H1 (cell line): ENCODE measurements at places on chromosomes 1 and 21.

DNA sequence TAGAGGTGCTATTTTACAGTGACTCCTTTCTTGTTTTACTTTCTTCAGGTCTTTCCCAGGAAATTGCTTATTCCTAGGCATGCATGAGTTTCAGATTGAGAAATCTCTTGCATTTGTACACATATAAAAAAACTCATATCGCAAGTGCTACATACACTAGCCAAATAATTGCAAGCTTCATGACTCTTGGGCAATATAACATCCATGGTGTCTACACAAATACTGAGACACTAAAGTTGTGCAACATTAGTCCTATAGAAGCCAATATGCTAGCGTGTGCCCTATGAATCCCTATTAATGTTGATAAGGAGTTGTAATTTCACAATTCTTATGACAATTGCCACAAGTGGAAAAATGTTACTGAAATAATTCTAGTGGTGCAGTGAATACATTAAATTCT lies 591.0 kb downstream of the ADGRL2 start:
- H3K36me3 ChIP-seq: no peaks in the 10 kb centered on the region
- no peak overlapping the region for H3K4me3 ChIP-seq
- H3K4me1 ChIP-seq: no peaks in the 10 kb centered on the region
- H3K27ac ChIP-seq: no peak overlapping the region
- no peak for DNase-seq

DNA sequence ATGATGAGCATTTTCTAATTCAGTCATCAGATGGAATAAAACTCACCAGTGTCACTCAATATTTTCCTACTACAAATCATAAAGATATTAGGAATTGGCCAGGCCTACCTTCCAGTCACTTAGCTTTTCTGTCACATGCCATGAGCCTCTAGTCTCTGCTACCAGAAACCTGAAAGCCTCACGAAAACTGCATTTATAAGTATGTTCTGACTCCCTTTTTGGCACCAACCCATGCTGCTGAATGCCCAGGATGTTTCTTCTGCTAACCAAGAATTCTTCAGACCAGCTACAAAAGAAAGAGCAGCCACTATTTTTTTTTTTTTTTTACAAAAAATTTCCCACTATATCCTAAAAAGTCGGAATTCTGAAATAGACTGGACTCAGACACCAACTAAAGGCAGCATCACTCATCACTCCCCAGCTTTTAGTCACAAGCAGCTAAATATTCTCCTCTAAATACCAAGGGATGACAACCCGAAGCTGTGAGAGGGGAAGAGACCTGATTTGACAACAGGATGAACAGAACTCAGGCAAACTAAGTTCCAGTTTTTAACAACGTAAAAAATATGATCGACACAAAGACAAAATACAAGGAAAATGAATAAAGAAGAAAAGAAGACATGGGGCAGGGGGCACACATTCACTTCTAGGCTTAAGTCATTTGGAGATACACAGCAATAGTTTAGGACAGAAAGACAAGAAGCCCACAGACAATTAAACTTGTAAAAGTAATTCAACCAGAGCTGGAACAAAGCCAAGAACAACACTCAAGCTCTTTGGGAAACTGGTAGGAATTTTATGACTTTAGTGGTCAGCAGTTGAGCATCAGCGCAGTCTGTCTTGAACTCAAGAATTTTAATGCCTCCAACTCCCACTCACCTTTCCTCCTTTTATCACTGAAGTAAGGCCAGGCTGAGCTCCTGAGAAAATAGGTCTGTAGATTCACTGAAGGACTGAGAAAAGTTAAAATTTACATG lies 1.7 kb downstream of the DCAF8 start:
- H3K27me3 ChIP-seq: no peaks in the 10 kb centered on the region
- no peak overlapping the region for H3K27ac ChIP-seq
- no peaks in the 10 kb centered on the region for H3K36me3 ChIP-seq
- no peak for DNase-seq
- H3K4me3 ChIP-seq: peak overlapping the region; percentile 99; the same call in 1 of the 2 replicates

DNA sequence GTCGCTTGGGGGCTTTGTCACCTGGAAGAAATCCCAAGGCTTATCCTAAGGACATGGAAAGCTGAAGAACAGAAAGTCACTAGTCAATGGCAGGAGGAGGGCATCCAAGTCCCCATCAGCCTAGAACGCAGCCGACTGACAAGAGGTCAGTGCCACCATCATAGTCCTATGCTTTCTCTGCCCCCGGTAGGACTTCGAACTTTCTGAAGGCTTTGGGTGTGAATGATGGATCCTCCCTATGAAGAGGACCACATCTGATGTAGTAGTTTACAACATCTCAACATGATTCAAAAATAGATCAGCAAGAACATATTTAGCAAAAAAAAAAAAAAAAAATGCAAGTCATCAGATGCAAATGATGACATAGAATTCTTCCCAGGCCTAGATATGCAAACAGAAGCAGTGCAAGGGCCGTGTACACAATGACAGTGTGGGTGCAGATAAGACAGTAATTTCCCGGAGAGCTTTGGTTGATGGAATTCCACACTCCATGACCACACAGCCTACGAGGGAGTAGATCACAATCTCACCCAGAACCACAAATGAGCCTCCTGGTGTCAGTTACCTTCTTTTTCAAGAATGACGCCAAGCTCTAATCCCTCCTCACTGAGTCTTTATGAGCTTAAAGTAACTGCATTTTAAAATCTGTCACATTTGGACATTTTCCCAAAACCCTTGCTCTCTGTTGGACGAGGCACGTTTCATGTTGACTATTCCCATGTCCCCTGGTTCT lies 88.2 kb downstream of the PSMG1 start:
- no peak for DNase-seq
- H3K4me3 ChIP-seq: no peak overlapping the region
- H3K36me3 ChIP-seq: no peaks in the 10 kb centered on the region
- no peak overlapping the region for H3K27ac ChIP-seq
- no peaks in the 10 kb centered on the region for H3K4me1 ChIP-seq

GRCh38 chr1:66431999-66432398 lies 102.0 kb upstream of the SGIP1 start:
- H3K4me3 ChIP-seq: no peak overlapping the region
- no peaks in the 10 kb centered on the region for H3K27me3 ChIP-seq
- no peak for DNase-seq
- no peak overlapping the region for H3K27ac ChIP-seq
- no peaks in the 10 kb centered on the region for H3K36me3 ChIP-seq

- DNase-seq: no peak
- H3K4me1 ChIP-seq: no peaks in the 10 kb centered on the region
- H3K27me3 ChIP-seq: no peaks in the 10 kb centered on the region
- H3K27ac ChIP-seq: no peak overlapping the region
Observed at GRCh38 chr1:169931795-169932231, 38.1 kb upstream of the SCYL3 start.

DNA sequence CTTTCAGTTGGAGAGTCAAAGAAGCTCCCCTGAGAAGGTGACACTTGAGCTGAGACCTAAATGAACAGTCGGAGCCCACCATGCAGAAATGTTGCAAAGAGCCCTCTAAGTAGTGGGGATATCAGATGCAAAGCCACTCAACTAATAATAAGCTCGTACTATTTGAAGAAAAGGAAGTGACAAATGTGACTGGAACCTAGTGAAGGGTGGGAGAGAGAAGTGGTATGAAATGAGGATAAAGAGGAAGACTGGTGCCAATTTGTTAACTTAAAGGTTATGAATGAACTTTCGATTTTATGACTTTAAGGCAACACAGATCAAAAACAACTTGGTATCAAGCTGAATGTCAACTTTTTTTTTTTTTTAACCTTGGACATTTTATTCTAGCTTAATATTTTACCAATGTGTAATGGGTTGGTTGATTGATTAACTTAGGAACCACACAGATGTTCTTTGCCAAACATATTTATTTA lies 14.7 kb downstream of the LYPLAL1 start:
- H3K36me3 ChIP-seq: no peaks in the 10 kb centered on the region
- DNase-seq: no peak
- H3K27me3 ChIP-seq: no peaks in the 10 kb centered on the region
- H3K4me3 ChIP-seq: no peak overlapping the region
